ENCODE measurements at places on chromosomes 12 and 14.
A peak's percentile ranks its signal among the peaks of the same experiment; 100 is the strongest.

GRCh38 chr14:105508601-105509000 is 17.6 kb downstream of the TEDC1 start:
- no peak for DNase-seq

GRCh38 chr12:23423097-23423687 is 526.3 kb downstream of the SOX5 start:
- DNase-seq = no peak

- no peak for DNase-seq
These were observed 18.0 kb upstream of the CMKLR1 start for GRCh38 chr12:108356835-108357806.

- no peak for DNase-seq
These were observed 186.1 kb downstream of the TSPAN9 start for GRCh38 chr12:3263282-3263681.

- DNase-seq = no peak
These were observed 187.0 kb upstream of the ATP2B1 start for GRCh38 chr12:89895591-89895990.

- DNase-seq = no peak
These were observed 2.6 kb upstream of the DNAAF2 start for GRCh38 chr14:49637534-49638078.

GRCh38 chr12:66648033-66648735 is 30.7 kb downstream of the GRIP1 start:
- DNase-seq = peak; percentile 22

GRCh38 chr14:21749306-21749868 is 75.8 kb upstream of the OR4E1 start:
- DNase-seq = no peak

- DNase-seq = no peak
These were observed 397.4 kb downstream of the PCNX1 start for GRCh38 chr14:71304690-71305089.

- DNase-seq = no peak
These were observed 56.4 kb downstream of the EP400 start for GRCh38 chr12:132006056-132006680.

GRCh38 chr14:83425138-83425537 is 1891.5 kb upstream of the SEL1L start:
- peak; percentile 33 for DNase-seq

GRCh38 chr12:105986779-105987684 is 151.7 kb downstream of the NUAK1 start:
- peak; percentile 64 for DNase-seq

DNA sequence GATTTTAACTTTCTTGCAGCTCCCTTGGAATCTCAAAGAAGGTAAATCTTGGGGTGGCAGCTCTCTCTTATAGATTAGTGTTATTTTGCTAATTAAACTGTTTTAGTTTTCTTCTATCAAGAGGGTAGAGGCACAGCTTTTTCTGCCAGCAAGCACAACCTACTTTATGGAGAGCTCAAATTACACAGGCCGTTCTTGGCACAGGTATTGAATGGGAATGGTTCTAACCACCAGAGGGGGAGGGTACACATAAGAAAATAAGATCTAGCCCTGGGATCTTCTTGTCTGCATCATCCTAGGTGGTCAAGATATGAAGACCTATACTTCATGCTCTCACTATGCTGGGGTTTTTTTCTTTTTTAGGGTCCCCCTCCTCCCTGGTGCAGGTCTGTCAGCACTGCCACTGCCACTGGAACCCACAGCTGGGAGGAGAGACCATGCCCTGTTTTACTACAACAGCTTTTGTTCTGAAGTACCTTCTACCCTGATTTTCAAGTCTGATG is 48.6 kb upstream of the STAC3 start:
- peak; percentile 57 for DNase-seq

- no peak for DNase-seq
These were observed 27.9 kb upstream of the EID3 start for GRCh38 chr12:104275689-104276088.

DNA sequence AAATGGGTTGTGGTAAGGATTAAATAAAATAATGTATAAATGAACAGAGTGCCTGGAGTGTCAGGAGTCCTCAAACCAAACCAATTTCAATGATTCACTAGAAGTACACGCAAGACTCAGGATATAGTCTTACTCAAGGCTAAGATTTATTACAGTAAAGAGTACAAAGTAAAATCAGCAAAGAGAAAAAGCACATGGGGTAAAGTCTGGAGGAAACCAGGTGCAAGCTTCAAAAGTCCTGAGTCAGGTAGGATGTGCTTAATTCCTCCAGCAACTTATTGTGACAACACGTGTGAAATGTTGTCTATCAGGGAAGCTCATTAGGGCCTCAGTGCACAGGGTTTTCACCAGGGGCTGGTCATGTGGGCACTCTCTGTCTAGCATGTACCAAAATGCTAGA is 105.8 kb upstream of the NAP1L1 start:
- no peak for DNase-seq

GRCh38 chr14:54570631-54571415 is 3.9 kb downstream of the SAMD4A start:
- peak; percentile 79 for DNase-seq

GRCh38 chr12:48017921-48018617 is 13.8 kb upstream of the COL2A1 start:
- DNase-seq = no peak

DNA sequence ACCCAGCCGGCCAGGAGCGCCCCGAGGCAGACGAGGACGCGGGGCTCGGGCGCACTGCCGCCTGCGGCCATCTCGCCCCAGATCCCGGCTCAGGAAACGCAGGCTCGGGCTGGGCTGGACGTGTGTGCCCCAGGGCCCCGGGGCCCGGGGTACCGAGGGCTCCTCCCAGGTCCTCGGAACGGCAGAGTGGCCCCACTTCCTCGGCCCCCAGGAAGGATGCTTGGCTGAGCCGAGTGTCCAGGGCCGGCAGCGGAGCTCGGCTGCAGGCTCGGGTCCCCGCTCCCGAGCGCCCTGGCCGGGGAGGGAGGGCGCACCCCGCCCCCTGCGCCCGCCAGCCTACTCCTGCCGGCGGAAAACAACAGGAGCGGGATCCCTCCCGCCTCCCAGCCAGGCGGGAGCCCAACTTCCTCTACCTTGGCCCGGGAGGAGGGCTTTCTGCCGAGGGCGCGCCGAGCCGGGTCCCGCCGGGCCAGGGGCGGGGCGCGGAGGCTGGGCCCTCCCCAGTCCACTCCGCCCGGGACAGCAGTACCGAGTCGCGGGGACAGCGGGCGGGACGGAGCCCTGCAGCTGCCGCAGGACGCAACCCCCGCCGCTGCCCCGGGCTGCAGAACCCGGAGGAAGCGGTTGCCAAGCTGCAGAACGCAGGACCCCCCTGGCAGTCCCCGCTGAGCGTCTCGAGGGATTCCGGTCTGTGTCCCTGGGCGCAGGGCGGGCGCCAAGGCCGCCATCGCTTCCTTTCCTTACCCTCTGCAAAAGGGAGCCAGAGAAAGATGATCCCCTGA is at the start of gene VSIG10:
Gene VSIG10 (minus strand): TSS at position 411 of the 782 bp plus-strand sequence. CDS start 340 bp downstream, at position 71.
- DNase-seq = peak; percentile 65

GRCh38 chr14:35407306-35407630 is 2.7 kb upstream of the NFKBIA start:
- DNase-seq = no peak

- DNase-seq = peak; percentile 47
These were observed at the start of gene DDN for GRCh38 chr12:48999371-49000131. Gene DDN (minus strand): TSS chr12:48999375. CDS start chr12:48999287, 88 bp downstream.

DNA sequence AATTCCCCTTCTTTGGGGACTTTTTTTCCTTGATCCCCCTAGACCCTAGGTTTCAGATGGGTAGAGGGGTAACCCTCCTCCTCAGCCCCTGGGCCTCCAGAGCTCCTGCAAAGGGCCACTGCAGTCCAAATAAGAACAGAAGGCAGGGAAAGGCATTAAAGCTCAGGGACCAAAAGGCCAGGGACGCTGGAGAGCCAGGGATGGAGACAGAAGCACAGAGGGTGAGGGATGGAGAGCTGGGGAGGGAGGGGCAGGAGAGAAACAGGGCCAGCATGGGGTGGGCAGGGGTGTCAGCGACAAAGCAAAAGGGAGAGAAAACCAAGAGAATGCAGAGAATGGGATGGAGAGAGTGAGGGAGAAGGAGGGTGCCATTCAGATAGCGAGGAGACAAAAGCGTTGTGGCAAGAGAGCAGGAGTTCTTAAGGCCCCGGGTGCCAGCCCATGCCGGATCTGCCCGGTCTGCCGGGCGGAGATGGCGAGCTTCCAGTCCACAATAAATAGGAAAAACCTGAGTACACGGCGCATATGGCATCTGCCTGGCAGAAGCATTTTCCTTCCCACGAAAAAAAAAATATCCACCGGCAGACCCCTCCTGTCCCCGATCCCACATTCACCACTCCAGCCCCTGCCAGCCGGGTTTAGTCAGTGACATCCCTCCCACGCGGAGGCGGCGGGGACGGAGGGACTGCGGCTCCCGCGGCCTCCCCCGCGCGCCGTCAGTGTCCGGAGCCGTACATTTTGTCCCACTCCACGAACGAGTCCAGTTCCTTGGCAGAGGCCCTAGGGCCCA is 28.6 kb downstream of the FIGNL2 start:
- peak; percentile 17 for DNase-seq

DNA sequence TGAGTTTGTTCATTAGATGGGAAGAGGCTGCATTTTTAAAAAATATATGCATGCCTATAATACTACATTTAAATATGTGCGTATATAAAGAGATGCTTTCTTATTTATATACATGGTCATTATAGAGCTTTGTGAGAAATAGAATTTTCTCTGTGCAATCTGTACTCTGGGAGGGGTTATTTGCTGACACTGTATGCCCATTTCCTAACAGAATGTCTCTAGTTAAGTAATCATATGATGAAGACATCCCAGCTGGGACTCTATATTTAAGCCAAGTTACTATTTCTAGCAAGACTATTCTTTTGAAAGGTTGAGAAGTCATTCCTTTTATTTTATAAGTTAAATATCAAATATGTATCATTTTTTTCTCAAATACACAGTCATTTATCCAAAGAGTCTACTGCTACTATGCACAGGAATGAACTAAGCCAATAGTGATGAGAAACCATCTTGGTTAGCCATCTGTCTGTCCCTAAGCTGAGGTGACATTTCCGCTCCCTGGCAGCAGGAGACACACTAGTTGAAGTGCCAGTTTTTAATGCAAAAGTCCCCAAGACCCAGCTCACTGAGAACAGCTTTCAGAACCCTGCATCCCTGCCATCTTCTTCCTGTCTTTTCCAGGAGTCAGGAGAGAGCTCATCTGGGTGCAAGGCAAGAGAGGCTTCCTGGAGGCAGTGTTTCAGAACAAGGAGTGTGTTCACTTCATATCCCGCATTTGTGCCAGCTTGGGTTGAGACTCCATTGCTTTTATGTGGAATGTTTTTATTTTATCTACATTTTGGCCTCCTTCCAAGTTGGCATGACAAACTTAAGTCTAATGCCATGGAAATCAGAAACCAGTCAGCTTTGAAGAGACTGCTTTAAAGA is 69.5 kb downstream of the TMEM132C start:
- DNase-seq = no peak

DNA sequence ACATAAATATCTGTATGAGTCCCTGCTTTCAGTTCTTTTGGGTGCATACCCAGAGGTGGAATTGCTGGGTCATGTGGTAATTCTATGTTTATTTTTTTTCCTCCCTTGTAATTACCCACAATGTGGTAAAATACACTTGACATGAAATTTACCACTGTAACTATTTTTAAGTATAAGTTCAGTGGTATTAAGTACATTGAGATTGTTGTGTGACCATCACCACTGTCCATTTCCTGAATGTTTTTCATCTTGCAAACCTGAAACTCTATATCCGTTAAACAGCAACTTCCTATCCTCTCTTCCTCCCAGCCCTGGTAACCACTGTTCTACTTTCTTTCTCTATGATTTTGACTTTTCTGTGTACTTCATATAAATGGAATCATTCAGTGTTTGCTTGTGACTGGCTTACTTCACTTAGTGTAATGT is 51.4 kb downstream of the BORCS5 start:
- DNase-seq = no peak

GRCh38 chr12:93135286-93136239 is 206.5 kb upstream of the EEA1 start:
- DNase-seq = peak; percentile 73

GRCh38 chr12:99079811-99080210 is 434.7 kb downstream of the APAF1 start:
- no peak for DNase-seq

GRCh38 chr12:123952037-123952436 is 20.6 kb downstream of the CCDC92 start:
- no peak for DNase-seq

DNA sequence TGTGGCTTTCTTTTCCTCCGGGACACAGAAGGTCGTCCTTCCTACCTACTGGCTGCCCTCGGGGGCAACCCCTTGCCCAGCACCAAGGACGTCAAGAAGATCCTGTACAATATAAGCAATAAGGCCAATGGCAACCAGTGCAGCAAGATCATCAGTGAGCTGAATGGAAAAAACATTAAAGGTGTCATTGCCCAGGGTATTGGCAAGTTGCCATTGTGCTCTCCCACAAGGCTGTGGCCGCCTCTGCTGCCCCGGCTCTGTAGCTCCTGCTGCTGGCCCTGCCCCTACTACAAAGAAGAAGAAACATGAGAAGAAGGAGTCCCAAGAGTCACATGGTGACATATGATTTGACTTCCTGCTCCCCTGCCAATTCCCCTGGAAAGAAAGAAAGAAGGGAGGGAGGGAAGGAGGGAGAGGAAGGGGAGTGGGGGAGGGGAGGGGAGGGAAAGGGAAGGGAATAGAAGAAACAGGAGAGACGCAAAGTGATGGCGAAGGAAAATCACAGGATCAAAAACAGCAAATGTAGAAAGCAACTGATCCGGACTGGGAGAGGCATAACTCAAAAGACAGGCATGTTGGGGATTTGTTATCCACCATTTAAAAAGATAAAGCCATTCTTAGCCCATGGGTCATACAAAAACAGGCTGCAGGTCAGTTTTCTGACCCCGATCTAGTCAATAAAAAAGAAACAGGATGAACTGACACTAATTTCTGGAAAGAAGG is 61.3 kb upstream of the RESF1 start:
- DNase-seq = peak; percentile 28

GRCh38 chr14:75844486-75844885 is 137.3 kb downstream of the TGFB3 start:
- DNase-seq = no peak

Data from astrocyte of the spinal cord (primary cell).